ENCODE measurements at places on chromosomes 5 and 9.

- no peak for DNase-seq
These were observed 75.3 kb downstream of the RGS3 start for GRCh38 chr9:113538701-113539430.

GRCh38 chr9:134526584-134527477 is 114.8 kb upstream of the COL5A1 start:
- no peak for DNase-seq

- no peak for DNase-seq
These were observed 22.5 kb downstream of the GLT6D1 start for GRCh38 chr9:135616619-135617537.

GRCh38 chr9:117927354-117927753 is 223.2 kb downstream of the TLR4 start:
- DNase-seq, result no peak

- DNase-seq, result no peak
These were observed 216.0 kb downstream of the ADAMTSL1 start for GRCh38 chr9:18689921-18690320.

DNA sequence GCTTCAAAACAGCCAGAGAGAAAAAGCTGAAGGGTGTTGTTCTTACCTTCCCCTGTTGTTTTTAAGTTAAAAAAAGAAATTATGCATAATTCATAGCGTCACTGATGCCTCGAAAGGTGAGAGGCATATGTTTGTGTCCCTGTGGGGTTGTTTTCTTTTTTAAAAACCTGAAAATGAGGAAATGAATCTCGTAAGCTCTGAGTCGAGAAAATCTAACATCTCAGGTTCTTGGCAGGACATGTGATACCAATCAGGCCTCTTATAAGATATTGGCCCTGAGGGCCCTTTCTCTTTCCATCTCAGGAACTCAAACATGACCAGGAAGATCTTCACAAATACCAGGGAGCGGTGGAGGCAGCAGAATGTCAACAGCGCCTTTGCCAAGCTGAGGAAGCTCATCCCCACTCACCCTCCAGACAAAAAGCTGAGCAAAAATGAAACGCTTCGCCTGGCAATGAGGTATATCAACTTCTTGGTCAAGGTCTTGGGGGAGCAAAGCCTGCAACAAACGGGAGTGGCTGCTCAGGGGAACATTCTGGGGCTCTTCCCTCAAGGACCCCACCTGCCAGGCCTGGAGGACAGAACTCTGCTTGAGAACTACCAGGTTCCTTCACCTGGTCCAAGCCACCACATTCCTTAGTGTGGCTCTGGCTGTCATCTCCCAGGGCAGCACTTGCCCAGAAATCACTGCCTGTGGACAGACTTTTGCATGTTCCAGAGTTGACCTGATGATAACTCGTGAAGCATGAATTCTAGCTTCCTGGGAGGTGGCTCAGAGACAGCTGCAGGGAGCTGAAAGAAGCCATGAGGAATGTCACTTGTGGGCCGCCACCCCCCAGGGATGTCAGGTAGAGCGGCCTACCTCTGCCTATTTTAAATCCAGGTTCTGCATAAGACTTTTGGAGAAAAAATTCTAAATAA is at the start of gene TAL2:
Gene TAL2 (plus strand): TSS at position 274 of the 921 bp plus-strand sequence. CDS start 40 bp downstream, at position 314.
- no peak for DNase-seq

All from T-helper 22 cell (primary cell).